ENCODE measurements at places on chromosomes 5 and 9.

DNA sequence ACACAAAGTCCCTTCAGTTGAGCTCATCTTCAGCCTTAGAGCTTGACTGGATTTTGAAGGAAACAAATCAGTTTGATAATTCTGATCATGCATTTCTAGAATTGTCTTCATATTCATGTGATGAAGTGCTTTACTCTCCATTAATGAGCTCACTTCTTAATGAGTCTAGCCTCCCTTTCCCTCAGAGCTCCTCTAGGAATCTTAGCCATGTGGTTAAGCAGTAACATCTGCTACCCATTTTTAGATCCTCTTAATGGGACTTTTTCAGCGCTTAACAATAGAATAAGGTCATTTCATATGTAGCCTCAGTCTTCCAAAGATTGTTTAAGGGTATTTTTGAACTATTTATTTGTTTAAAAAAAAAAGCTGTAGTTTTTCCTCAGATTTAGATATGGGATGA, 36.9 kb upstream of the LURAP1L start:
- DNase-seq = no peak

- DNase-seq = peak; percentile 71
These were observed 9.2 kb downstream of the EEIG1 start for GRCh38 chr9:127971357-127972235.

DNA sequence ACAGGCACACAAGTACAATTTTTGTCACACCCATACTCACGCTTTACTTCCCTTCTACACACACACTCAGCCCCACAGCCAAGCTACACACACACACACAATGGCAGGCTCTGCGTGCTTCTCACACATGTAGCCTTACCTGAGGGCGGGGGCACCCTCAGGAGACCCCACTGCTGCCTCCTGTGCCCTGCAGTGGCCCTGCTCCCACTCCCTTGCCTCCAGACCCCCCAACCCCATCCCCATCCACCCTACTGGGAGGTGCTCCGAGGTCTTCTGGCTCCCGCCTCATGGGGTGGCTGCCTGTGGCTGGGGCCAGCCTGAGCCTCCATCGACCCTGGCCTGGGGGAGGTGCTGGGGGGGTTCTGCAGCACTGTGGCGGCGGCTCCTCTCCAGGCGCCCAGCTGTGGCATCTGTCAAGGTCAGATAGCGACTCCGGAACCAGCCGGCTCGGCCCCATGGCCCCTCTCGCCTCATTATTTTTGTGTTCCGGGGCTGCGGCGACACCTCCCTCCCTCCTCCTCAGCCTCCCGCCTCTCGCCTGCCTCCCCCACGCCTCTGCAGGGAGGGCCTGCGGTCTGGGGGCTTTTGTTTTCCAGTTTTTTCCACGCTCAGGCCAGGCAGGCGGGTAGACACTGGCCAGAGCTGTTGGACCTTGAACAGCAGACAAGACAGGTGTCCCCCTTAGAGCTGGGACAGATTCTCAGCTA, 21.7 kb downstream of the CXXC5 start:
- no peak for DNase-seq

DNA sequence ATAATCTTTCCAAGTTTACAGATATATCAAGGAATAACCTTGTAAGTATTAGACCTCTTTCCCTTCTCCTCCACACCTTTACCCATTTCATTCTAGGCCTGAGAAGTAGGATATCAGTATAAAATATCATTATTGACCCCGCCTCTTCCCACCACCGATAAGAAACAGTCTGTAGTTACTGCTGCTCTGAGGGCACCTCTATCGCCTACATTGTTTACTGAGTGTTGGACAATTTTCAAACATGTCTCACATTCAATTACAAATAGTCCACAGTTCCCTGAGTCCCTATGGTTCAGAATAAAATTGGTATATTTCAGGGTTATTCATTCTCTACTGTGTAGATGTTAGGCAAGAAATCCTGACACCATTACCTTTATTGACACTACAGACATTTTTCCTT, 73.4 kb downstream of the TEK start:
- DNase-seq = no peak

GRCh38 chr5:80793354-80793753, 138.6 kb upstream of the DHFR start:
- DNase-seq = no peak

GRCh38 chr5:128905568-128906110, 59.6 kb upstream of the SLC27A6 start:
- DNase-seq = no peak

- no peak for DNase-seq
These were observed 302.7 kb downstream of the PLK2 start for GRCh38 chr5:58156973-58157701.

- DNase-seq = no peak
These were observed 2.9 kb downstream of the BOD1 start for GRCh38 chr5:173613433-173614159.

GRCh38 chr5:90141984-90142383, 267.6 kb downstream of the CETN3 start:
- DNase-seq = no peak

GRCh38 chr5:32297181-32298058, 15.3 kb downstream of the MTMR12 start:
- DNase-seq = no peak

DNA sequence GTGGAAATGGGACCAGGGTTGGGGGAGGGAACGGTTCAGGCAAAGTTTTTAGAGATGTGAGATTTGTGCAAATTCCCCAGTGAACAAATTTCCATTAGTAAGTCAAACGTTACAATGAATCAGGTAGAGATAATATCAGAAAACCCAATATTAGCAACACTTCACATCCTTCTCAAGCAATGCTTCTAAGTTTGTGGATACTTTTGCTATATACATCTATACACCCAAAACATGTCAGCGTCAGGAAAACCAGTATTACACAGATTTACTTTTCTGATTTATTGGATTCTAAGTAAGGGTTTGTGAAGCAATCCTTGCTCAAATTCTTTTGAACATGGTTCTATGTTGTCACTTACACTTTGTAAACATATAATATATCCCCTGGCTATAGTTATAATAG, 6.5 kb downstream of the ALDH1A1 start:
- DNase-seq = no peak

- DNase-seq = no peak
These were observed 62.4 kb downstream of the MAT2B start for GRCh38 chr5:163567811-163568210.

DNA sequence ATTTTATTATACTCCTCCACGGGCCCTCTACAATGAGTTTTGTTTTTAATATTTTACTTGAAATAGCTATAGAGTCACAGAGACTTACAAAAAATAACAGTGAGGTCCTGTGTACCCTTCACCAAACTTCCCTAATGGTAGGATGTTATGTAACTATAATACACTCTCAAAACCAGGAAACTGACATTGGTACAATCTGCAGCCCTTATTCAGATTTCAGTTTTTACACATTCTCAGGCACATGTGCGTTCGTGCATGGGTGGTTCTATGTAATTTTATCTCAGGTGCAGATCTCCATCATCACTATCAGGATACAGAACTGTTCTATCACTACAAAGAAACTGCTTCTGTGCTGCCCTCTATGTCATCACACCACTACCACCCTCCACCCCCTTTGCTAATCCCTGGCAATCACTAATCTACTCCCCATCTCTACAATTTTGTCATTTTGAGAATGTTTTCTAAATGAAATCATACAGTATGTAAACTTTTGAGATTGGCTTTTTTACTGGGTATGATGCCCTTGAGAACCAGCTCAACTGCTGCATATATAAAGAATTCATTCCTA, 16.4 kb downstream of the RAB14 start:
- DNase-seq = no peak

GRCh38 chr5:56055287-56055686, 60.5 kb upstream of the IL6ST start:
- DNase-seq = no peak

DNA sequence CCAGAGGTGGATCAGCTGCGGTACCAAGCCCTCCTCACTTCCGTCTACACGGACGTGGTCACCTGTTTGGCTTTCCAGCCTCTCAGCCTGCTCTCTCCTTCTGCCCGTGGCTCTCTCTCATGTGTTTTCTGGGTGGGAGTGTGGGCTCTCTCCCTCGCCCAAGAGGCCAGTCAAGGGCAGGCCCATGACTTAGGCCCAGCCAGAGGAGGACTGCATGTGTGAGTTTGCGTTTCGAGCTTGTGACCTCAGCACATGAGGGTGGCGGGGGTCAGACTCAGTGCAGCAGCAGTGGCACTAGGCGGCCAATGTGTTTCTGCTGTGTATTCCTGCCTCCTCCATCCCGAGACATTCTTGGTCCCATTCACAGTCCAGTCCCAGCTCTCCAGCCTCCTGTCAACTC, 82.5 kb upstream of the SMIM23 start:
- DNase-seq = peak; percentile 35

DNA sequence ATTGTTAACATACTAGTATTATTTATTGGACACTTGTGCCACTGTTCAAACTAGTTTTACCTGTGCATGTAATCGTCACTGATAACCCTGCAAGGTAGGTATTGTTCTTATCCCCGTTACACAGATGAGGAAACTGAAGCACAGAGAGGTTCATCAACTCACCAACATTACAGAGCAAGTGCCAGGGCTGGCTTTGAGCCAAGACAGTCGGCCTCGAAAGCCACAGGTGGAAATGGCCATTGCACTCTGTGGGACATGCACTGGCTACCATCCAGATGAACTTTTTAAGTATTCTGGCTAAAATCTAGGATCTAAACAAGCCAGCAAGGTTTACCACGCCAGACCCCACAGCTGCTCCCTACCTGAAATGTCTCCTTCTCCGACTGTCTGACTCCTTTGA, 57.9 kb downstream of the TEX10 start:
- DNase-seq = no peak

DNA sequence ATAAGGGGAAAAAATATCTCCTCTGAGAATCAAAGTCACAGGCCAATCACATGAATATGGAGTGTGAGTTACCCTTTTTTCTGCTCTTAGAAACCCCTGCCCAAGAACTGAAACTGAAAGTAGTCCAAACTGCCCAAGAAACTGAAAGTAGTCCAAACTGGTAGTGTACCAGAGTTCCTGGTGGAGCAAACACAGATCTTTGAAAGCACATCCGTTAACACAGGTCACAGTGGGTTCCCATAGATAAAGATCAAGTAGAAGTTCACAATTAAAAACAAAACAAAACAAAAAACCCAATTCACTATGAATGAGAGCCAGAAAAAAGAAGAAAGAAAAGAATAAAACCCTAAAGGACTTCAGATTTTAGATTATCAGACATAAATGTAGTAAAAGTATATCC, 332.4 kb upstream of the EFNA5 start:
- DNase-seq = no peak

DNA sequence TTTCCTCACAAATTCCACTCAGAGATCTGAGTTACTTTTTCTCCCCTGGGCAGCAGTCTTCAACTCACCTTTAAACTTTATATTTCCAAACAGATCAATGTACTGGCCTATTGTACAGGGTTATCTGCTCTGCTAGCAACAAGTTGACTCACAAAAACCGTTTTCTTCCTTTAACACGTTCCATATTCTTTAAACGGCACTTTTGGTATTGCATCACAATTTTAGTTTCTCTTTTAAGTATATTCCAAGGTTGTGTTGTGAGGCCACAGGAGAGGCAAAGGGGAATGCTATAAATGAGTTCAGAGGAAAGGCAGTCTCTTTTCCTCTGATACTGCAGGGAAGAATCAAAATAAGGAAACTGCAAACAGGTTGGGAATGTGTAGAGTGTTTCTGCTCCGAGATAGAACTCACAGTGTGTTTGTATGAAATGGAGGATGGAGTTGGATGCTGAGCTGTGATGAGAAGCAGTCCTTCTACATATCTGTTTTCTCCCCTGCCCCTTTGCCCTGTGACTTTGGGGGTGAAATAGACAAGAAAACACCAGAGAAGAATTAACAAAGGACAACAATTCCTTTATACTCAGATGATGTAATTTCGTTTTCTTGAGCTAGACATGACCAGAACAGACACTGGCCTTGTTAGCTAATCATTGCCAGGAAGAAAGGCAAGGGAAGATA, 9.9 kb upstream of the ALDOB start:
- no peak for DNase-seq
